CD4-positive, CD25-positive, alpha-beta regulatory T cell (primary cell): ENCODE measurements at places on chromosomes 13 and 19.

GRCh38 chr13:34412817-34413375 lies 529.2 kb upstream of the NBEA start:
- no peak for DNase-seq

DNA sequence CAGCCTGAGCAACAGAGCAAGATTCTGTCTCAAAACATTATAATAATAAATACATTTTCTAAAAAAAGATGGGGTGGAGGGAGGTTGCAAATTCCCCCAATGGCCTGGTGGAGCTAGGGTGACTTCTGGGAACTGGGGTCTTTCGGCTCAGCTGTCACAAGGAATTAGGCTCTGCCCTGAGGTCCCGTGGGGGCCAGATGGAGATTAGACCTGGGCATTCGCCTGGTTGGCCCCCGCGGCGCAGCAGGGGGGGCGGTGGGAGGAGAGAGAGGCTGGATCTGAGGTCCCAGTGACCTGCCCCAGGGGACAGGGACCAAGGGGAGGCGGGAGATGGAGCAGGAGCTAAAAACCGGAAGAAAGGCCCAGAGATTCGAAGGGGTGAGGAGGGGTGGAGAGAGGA lies 14.8 kb downstream of the FUT6 start:
- DNase-seq: no peak

DNA sequence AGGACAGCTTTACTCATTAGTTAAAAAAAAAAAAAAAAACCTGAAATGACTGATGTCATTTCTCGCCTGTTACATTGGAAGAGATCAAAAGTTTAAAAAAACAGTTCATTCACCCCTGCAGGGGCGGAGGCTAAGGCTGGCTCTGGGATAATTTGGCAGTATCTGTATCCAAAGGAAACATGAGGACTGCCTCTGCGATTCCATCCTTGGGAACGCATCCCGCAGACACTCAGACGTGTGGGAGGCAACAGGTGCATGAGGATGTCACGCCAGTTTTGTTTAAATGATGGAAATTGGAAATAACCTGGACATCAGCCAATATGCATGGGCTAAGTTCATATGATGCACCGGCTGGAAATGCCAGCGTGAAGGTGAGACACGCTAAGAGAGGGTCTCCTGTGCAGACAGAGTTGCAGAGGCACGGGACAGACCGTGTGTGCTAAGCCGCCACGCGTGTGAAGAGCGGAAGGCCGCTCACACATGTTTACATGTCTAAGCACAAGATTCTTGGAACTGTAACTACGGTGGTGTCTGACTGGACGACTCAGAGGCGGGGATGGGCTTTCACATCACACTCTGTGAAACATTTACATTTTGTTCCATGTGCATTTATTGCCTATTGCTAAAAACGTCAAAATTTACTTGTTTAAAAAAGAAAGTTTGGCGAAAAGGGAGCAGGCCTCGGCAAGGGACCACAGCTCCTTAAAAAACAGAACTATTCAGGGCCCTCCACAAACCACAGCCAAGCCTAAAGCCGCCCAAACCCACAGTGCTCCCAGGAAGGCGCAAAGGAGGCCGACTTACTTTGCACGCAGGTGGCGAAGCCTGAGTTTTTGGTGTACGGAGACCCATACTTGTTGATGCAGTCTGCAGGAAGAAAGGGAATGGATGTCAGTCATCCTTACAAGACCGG lies 17.9 kb downstream of the GAS6 start:
- DNase-seq: no peak

GRCh38 chr19:17420475-17420924 lies 653 bp downstream of the MVB12A start:
- DNase-seq: no peak

- no peak for DNase-seq
Observed at GRCh38 chr19:18185538-18185937, 7.5 kb upstream of the MPV17L2 start.

DNA sequence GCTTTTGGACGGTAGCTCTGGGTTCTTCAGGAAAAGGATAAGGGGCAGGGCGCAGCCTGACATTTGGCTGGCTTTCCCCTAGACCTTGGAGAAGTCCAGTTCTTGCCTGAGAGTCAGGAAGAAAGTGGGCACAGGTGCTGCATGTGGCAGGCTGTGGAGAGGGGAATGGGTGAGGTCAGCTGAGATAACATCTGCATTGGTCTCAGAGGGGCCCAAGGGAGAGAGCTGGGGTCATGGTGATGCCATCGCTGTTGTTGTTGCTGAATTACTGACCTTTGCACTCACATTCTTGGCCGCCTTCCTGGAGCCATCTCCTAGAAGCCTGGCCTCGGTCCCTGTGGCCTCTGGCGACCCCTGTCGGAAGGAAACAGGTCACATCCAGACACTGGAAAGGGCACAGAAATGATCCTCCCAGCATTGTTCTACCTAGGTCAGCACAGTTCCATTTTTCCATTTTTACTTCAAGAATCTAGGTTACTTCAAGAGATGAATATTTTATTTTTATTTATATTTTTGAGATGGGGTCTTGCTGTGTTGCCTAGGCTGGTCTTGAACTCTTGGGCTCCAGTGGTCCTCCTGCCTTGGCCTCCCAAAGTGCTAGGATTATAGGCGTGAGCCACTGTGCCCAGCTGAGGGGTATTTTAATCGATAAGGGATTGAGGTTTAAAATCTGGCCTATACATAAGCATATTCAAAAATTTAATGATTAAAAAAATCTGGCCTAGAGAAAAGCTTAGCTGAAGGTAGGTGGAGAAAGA lies 6.5 kb upstream of the LIPE start:
- DNase-seq: peak; percentile 44

GRCh38 chr19:38949580-38950367 lies 19.0 kb downstream of the MRPS12 start:
- DNase-seq: peak; percentile 85

GRCh38 chr13:59121507-59121906 lies 1042.2 kb downstream of the DIAPH3 start:
- DNase-seq: no peak

- no peak for DNase-seq
Observed at GRCh38 chr13:28478127-28478526, 16.8 kb downstream of the FLT1 start.

DNA sequence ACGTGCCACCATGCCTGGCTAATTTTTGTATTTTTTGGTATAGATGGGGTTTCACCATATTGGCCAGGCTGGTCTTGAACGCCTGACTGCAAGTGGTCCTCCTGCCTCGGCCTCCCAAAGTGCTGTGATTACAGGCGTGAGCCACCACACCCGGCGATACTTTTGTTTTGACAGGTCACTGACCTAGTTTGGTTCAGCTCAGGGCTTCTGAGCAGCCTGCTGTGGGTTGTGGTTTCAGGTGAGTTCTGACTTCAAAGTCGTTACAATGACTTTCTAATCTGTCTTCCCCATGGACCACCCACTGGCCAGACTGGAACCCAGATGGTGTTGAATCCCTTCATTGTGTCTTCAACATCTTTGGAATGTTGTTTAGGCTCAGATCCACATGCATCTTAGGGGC lies 73.8 kb downstream of the TRPM4 start:
- DNase-seq: no peak

GRCh38 chr13:80054806-80055205 lies 286.1 kb downstream of the SPRY2 start:
- no peak for DNase-seq

DNA sequence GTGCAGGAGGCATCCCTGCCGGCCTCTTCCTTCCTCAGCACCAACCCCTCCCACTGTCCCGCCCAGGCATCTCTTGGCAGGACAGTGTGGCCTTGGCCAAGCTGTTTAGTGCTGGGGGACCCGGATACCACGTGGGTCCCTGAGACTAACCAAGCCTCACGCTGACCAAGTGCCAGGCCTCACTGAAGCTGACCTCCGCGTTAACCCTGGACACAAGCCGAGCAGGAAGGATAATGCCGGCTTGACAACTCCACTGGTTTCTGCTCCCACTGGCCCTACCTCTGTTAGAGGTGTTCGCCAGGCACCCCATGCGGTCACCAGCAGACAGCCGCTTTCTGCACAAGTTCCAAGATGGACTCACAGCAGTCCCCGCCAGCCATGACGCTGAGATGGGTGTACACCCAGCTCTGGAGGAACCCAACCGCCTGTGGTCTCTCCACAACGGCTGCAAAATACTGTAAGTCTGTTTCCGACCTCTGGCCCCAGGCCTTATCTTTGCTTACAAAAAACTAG lies 12.4 kb downstream of the GRTP1 start:
- DNase-seq: no peak

GRCh38 chr13:113445791-113446487 lies 7.3 kb downstream of the ADPRHL1 start:
- DNase-seq: no peak

- no peak for DNase-seq
Observed at GRCh38 chr13:48831248-48831647, 144.5 kb upstream of the FNDC3A start.

- no peak for DNase-seq
Observed at GRCh38 chr19:2362970-2363300, 2.9 kb downstream of the TMPRSS9 start.

DNA sequence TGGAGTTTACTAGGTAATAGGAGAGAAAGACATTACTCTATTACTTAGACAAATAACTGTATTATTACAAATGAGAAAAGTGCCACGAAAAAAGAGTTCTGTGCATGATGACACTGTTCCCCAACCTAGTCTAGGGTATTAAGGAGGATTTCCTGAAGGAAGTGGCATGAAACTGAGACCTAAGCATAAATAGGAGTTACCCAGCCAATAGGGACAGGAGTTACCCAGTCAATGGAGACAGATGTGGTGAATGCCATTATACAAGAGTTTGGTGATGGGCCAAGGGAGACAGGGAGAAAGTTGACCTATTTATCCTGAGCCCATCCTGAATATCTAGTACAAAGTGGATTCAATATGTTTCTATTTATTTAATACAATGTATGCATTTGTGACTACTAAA lies 65.4 kb downstream of the KL start:
- no peak for DNase-seq

GRCh38 chr19:43474986-43475705 lies 9.7 kb upstream of the LYPD3 start:
- peak; percentile 95 for DNase-seq

- DNase-seq: no peak
Observed at GRCh38 chr19:48742096-48742495, 1.7 kb upstream of the RASIP1 start.

DNA sequence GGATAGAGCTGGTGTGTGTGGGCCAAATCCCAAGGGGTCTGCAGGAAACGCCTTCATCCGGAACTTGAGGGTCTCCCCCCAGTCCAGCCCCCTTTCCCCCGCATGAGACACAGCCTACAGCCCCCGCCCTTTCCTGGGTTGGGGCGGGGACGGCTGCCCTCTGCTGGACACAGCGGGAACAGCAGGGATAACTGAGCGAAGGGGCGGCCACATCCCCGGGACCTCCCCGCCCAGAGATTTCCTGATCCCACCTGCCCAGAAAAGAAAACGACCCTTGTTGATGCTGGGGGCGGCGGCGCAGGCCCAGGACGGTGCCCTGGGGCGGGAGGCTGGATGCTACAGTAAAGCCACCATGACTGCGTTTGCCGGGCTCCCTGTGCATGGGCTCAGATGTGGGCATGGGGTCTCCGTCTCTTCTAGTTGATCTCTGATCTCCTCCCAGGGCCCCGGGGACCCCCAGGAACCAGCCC lies 14.2 kb downstream of the ONECUT3 start:
- DNase-seq: peak; percentile 41

- no peak for DNase-seq
Observed at GRCh38 chr13:20824762-20825476, 51.2 kb upstream of the EEF1AKMT1 start.

GRCh38 chr13:72025836-72026235 lies 158.8 kb upstream of the DACH1 start:
- DNase-seq: no peak

DNA sequence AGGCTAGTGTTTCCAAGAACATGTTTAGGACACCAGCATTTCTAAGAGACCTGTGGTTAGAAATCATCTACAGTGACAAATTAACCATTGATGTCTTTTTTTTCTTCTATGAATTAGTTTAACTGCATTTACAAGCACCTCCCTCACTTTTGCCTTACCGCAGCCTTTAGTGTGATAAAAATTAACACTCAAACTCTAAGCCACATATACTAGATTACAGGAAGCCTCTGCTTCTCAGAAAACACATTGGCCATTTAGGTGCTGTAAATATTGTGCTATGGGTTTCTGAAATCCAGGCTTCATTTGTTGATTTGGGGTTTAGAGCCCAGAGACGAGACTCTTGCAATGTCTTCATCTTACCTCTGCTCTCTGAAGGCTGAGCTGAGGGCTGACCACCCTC lies 34.6 kb upstream of the OLFM4 start:
- DNase-seq: no peak

DNA sequence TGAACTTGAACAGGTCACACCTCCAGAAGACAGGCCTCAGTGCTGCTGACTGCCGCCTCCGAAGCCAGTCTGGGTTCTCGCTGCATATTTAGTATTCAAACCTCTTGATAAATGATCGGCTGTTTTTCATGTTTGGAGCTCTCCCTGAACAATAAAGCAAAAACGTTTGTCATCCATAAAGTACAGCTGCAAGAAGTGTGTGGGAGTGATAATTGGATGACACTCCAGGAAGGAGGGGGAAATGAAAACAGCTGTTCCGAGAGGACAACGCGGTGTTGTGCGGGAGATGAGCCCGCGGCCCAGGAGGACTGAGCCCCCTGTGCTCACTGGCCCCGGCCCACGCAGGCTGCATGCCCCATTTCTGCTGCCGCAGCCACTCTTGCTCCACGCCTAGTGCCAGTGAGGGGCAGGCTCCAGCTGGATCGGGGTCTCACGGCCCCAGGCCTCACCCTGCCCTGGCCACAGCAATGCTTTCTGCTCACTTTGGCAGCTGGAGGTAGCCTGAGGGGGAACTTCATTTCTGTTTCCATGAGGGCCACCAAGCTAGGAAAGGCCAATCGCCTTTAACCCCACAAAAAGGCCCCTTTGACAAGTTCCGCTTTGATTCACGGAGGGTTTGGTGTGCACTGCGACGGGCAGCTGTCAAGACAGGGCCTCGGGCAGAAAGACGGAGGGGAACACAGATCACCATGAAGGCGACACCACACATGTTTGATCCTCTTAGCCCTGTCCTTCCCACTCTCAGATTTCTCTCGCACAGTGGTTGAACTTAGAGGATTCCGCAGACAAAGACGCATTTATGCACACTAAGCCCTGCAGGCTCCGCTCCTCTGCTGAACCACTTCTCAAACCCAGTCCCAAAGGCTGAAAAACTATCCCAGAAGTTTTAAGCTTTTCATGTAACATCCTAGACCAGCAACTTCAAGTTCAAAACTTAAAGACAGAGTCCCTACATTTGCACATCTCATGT lies 537.6 kb downstream of the EFNB2 start:
- no peak for DNase-seq

- no peak for DNase-seq
Observed at GRCh38 chr13:94822356-94822755, 110.0 kb upstream of the SOX21 start.

GRCh38 chr13:90968166-90968904 lies 379.2 kb upstream of the MIR17HG start:
- DNase-seq: no peak

DNA sequence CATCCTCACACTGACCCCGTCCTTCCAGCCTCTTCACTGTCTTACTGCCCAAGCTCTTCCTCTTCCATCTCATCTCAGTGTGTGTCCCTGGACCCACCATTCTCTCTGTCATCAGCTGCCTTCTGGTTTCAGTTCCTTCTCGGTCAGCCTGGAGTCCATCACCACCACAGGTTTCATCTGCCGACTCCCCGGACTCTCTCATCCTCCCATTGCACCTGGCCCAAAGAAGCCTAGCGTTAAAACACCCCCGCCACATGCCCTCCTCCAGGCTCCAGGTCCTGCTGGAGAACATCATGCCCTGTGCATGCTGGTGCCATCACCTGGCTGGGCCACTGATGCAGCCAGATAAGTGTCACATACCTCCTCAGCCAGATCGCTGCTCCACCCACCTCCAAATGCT lies 122.1 kb upstream of the GPR12 start:
- DNase-seq: no peak
